ENCODE measurements at places on chromosomes 1 and 21.
A peak's percentile ranks its signal among the peaks of the same experiment; 100 is the strongest.

GRCh38 chr1:157523774-157524493 is 28.4 kb downstream of the FCRL5 start:
- no peak for DNase-seq

GRCh38 chr1:40039245-40039756 is 1.2 kb upstream of the CAP1 start:
- peak; percentile 37 for DNase-seq

GRCh38 chr1:67723620-67724019 is 38.6 kb downstream of the GADD45A start:
- DNase-seq: peak; percentile 80

DNA sequence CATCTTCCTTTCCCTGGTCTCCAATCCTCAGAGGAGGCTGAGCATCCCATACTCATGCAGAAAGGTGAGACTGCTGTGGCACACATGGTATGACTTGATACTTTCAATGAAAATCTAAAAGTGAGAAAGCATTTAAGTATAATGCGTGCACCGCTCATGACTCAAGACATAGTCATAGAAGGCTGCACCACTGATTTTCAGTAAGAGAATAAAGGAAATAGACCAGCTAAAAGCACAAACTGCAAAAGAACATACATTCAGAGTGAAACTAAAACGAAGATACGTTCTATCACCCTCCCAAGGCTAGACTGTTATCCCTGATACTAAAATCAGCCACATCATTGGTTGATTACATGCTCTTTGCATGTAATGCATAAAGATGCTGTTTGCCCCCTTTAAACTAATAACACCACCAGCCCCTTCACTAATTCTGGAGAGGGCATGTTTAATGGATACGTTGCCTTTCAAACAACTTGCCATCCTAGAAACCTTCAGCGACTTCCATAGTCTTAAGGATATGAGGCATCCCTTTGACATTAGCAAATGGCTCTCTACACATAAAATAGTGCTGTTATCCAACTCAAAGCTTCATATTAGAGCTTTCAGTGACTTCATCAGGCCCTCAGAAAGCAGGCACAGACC is 2.1 kb downstream of the PLD5 start:
- DNase-seq: no peak

- DNase-seq: no peak
Observed at GRCh38 chr1:14705824-14706223, 107.3 kb downstream of the KAZN start.
